ENCODE measurements at places on chromosomes 5 and 9.
A peak's percentile ranks its signal among the peaks of the same experiment; 100 is the strongest.

DNA sequence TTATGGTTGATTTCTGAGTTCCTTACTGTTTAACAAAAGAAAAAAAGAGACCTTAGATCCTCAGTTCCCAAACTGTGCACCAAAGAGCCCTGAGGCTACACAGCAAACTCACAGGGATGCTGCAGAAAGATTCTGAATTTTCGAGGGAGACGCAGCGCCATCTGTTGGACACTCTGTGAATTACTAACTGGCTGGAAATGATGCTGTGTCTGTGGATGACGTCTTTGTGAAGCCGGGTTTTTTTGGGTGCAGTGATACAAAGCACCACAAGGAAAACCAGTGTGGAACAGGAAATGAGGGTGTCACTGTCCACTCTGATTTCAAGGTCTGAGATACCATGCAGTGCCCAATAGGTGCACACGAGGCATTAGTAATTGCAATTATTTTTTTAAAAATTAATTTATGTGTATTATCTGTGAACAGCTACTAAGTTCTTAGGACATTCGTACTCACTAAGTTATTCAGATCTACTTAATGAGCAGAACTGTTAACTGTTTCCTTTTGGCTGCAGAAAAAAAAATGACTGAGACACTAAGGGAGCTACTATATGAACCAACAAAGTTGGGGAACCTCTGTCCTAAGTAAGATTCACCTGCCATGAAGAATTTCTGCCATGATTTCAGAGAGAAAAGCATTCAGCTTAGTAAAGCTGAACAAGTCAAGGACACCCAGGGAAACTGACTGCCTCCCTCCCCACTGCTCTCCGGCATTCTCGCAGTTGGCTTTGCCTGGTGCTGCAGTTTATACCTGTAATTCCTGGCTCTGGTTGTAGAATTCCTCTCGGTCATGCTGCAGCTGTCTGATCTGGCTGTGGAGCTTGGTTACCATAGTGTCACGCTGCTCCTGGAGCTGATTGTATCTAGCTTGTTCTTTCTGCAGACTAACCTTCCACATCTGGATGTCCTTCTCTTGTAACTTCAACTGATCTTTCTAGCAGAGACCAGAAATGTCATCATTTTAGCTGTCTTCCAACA is 23.4 kb downstream of the SPACA9 start:
- peak; percentile 67 for DNase-seq

- DNase-seq = no peak
Measured at GRCh38 chr9:17009071-17009470, 125.8 kb upstream of the CNTLN start.

- DNase-seq = no peak
Measured at GRCh38 chr5:13809921-13810320, 134.6 kb downstream of the DNAH5 start.

DNA sequence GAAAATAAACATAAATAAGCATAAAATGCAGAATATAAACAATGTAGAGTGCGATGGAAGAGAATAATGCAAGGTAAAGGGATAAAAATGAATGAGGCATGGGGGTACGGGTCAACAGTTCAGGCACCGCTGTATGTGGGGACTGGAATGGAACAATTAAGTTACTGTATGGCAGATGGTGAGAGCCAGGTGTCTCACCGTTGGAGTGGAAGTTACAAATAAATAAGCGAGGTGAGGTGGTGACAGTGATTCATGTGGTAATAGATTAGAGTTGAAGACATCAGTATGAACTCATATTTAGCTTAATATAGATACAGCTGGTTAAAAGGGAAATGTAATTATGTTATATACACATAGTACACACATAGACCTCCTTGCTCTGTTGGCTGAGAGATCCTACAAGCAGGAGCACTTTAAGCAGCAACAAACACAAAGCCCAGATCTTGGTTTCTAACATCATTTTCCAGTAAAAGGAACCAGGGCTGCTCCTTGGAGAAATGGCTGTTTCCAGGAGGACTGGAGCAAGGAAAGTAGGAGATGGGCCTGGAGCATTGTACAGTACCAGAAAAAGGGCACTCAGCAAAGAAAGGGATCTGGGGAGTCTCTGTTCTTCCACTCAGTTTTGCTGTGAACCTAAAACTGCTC is 2.4 kb upstream of the OMD start:
- peak; percentile 73 for DNase-seq

GRCh38 chr5:74042559-74042958 is 416.6 kb downstream of the ARHGEF28 start:
- no peak for DNase-seq

DNA sequence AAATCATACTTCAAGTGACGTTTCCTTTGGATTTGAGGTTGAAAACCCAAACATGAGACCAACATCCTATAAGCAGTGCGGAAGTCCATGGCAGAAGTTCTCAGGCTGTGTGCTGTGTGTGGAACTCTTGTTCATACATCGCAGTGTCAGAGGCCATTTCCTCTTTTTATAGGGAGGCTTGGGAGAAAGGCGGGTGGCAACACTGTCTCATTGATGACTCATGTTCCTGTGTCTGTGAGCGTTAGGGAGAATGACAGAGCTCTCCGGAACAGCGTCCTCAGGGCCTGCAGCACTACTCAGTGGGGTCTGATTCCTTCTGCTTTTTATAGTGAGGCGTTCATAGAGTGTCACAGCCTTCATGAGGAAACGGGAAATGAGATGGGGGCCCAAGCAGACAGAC is 98.8 kb upstream of the BASP1 start:
- no peak for DNase-seq

DNA sequence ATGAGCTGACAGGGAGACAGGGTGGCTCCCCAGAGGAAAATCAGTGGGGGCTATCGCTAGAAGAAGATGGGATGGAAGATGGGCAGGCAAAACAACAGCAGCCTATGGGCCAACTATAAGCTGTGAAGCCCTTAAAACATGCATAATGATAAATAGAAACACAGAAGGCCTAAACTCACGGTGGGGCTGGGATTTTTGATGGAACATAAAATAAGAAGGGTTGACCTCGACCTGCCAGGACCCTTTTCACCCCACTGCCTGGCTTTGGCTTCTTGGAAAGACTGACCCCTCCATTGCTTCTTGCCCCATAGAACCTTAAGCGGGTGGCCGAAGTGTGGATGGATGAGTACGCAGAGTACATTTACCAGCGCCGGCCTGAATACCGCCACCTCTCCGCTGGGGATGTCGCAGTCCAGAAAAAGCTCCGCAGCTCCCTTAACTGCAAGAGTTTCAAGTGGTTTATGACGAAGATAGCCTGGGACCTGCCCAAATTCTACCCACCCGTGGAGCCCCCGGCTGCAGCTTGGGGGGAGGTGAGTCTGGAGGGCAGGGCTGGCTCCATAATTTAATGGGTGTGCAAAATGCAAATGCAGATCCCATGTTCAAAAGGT is 36.5 kb upstream of the SAP30L start:
- no peak for DNase-seq

- no peak for DNase-seq
Measured at GRCh38 chr5:134507452-134507851, 18.0 kb upstream of the JADE2 start.

- no peak for DNase-seq
Measured at GRCh38 chr5:176341325-176342157, 20.0 kb downstream of the KIAA1191 start.

DNA sequence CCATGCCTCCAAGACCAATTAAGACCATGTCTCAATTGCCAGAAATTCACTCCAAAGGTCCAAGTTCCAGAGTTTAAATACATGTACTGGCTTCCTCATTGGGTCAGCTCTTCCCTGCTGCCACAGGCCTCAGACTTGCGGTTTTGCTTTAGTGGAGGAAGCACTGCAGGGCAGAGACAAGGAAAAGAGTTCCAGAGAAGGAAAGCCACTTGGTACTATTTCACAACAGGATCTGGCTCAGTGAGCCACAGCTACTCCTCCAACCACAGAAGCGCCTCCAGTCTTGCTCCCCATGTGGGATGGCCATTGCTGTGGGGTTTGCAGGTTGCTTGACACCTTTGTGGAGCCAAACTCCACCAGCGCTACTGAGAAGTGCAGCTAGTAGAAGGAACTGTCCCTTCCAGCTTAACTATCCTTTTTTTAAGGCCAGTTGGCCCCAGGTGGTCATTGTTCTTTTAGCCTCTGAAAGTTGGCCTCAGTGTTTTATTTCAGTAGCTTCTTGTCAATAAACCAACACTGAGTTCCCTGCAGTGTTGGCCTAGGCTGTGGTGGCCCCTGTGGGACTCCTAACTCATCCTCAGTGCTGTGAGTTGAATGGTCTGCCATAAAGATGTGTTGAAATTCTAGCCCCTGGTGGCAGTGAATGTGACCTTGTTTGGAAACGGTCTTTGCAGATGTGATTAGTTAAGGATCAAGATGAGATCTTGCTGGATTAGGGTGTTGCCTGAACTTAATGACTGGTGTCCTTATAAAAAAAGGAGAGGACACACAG is 93.7 kb upstream of the DAP start:
- DNase-seq = no peak

DNA sequence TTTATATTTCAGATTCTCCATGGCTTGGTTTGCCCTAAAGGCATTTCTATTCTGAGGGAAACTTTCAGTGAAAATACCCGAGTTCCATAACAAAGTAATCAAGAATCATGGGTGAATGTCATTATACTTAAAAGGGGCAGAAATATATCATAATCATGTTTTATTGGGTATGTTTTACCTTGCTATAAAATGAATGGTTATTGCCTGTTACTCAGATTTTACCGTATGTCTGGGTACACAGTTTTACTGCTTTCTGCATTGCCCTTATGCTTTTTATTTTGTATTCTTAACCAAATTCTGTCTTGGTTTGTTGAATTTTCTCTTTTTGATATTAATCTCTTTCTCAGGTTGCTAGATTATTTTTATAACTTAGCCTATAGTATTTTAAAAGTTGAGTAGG is 2.5 kb downstream of the GPR151 start:
- DNase-seq = no peak

DNA sequence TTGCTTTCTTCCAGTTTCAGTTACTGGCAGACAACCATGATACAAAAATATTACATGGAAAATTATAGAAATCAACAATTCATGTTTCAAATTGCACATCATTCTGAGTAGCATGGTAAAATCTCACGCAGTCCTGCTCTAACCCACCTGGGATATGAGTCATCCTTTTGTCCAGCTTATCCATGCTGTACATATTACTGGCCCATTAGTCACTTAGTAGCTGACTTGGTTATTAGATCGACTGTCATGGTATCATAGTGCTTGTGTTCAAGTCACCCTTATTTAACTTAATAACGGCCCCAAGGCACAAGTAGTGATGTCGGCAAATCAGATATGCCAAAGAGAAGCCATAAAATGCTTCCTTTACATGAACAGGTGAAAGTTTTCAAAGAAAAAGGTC is 41.2 kb downstream of the NADK2 start:
- no peak for DNase-seq

- DNase-seq = peak; percentile 31
Measured at GRCh38 chr5:175652741-175653663, 4.9 kb upstream of the HRH2 start.

DNA sequence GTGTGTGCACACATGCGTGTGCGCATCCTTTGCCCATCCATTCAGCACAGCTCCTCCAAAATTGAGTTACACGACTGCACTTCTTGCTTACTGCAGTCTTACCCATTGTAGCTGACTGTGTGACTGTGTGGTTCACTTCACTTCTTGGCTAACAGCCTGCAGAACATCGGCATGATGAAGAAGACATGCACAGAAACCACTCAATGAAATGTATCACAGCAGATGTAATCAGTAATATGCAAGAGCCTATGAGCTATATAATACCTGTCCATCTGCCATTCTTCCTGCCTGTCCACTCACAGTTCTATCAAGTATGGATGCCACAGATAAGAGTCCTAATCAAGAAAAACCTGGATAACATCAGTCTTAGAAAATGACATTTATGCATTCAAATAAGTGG is 83.9 kb downstream of the TRPM3 start:
- no peak for DNase-seq

GRCh38 chr5:137032929-137033328 is 466.2 kb downstream of the SPOCK1 start:
- DNase-seq = no peak

DNA sequence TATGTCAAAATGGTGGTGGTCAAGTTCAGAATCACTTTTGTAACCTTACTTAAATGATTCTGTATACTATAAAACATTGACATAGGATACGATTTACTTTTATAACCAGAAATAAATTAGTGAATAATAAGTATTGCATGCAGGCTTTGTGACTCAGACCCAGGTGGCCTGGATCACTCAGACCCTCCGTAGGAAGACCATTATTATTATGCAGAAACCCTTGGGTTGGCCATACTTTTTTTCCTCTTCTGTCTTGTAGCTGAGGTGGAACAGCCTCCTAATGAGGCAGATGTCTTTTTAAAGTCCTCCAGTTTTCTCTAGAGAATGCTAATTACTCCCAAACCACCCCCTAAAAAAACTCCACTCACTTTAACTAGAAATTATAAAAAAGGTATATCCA is 121.9 kb downstream of the LPAR1 start:
- no peak for DNase-seq

GRCh38 chr5:128101676-128102075 is 18.1 kb downstream of the SLC12A2 start:
- no peak for DNase-seq

GRCh38 chr9:134406366-134407120 is 80.3 kb downstream of the RXRA start:
- DNase-seq = no peak

- DNase-seq = no peak
Measured at GRCh38 chr5:176793736-176794135, 16.6 kb upstream of the UNC5A start.

DNA sequence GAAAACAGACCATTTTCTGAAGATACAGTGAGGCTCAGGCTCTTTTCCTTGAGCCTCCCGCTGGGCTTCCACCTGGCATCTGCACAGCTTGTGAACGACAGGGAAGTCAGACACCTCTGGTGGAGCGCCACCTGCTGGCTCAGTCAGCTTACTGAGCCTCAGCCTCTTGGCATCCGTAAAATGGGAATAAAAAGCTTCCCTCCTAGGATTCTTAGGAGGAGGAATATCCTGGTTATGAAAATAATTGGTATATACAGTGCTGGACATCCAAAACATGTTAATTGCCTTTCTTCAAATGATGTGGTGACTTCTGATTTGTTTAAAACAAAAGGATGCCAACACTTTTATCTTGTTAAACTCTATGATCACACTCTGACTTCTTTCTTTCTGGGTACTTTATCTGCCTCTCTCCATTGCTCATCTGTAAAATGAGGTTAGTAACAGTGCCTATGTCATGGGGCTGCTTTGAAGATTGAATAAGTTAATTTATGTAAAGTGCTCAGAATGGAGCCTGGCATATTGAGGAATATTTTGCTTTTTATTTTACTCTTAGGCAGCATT is 67.5 kb downstream of the MAMDC2 start:
- DNase-seq = peak; percentile 81

DNA sequence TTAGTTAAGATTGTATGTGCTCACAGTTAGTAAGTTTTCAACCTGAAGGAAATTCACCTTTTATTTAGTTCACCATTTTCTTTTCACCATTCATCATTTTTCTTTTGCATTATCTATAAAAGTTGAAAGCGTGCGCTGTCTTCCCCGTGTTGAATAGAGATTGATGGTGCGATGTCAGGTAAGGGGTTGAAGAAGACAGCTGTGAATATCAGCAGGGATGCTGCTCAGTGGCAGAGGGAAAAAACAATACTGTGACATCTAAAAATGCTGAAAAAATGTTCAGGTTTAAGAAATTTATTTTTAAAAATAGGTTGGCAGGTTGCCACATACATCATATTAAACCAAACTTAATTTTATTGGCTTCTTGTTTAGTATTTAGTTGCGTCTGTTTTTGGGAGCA is 815.0 kb downstream of the DTWD2 start:
- no peak for DNase-seq

GRCh38 chr9:134892820-134893420 is 12.3 kb downstream of the FCN2 start:
- DNase-seq = no peak

All from SJCRH30 (cell line).